ENCODE measurements at places on chromosomes 11 and 22.

DNA sequence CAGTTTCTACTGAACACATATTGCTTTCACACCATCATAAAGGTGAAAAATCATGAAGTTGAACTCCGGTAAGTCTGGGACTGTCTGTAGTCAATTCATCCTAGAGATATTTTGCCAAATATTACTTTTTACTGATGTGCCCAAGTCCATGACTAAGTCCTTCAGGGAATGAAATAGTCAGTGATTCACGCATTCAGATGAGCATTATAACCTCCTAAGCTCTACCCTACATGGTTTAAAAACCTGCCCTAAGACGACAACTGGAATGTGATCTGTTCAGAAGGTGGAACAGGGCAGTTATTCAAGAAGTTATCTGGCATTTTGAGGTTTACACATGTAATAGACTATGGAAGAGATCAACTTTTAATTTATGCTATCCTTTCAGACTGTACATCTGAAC, 125.6 kb downstream of the TRPC6 start:
- DNase-seq, result no peak

DNA sequence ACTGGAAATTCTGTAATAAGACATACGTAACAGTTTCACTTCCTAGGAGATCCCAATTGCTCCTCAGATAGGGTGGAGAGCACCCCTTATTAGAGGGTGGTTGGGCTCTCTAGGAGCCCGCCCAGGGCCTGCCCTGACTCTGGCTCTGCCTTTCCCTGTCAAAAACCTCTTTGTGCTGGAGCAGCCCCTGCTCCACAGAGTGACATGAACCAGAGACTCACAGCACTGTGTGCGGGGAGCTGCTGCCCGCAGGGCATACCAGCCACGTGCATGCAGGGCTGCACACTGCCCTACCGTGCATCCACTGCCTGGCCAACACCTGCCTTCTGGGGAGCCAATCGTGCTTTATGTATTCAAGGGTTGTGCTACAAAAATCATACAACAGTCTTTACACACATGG, 24.3 kb downstream of the KCNQ1OT1 start:
- no peak for DNase-seq

- no peak for DNase-seq
These were observed 53.2 kb upstream of the NECTIN1 start for GRCh38 chr11:119782006-119782738.

DNA sequence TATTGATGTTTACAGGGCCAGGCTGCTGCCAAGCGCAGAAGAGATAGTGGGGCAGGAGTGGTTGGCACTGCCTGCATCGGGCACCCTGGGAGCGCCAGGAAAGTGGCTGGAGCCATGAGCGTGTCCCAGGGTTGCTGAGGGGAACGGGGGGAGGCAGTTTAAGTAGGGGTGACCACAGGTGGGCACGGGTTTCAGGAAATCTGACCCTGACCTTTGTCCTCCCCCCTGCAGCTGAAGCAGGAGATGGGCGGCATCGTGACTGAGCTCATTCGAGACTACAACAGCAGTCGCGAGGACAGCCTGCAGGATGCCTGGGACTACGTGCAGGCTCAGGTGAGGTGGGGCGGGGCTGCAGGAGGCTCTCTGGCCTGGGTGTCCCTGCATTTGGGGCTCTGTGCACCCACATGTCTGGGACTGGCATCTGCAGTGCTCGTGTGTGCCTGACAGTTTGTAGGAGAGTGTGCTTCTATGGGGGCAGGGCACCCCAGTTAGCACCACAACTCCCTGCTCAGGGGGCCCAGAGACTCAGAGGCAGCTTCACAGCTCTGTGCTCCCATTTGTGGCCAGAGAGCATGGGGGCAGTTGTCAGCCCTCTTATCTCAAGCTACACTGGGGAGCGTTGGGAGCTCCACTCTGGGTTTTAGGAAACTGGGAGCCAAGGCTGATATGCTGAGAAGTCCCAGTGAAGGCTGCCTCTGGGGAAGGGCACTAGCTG, 49.7 kb downstream of the CD82 start:
- DNase-seq, result no peak

GRCh38 chr11:15580056-15580774, 465.5 kb downstream of the INSC start:
- no peak for DNase-seq

- DNase-seq, result no peak
These were observed 10.7 kb downstream of the DGCR8 start for GRCh38 chr22:20090730-20091240.

DNA sequence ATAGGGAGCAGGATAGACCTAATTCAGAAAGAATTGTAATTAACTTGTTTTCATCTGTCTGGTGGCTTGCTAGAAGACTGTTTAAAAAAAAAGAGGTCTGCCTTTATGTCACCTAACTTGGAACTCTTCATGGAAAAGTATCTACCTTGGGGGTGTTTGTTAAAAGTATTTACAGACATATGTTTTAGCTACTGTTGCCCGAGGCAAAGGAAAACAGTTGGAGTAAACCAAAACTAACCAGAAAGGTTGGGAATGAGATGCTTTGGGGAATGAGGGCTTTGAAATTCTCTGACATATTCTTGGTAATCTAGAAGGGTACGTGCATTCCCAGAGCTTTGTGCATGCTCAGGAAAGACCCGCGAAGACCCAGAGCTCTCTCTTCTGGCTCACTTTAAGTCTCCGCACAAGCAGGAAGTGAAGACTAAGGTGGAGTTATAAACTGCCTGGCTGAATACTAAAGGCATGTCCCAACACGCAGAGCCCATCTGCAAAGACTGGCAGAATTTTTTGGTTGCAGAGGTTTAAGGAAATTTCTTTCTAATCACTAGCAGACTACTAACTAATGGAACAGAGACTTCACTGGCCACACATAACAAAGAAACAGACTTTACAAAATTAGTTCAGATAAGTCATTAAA, 33.2 kb downstream of the HIKESHI start:
- no peak for DNase-seq

- DNase-seq, result no peak
These were observed 1183.6 kb downstream of the BRD1 start for GRCh38 chr22:48644108-48644507.

- no peak for DNase-seq
These were observed 1063.8 kb upstream of the CNTN5 start for GRCh38 chr11:97956904-97957303.

GRCh38 chr11:61335355-61335710, 2.3 kb downstream of the TKFC start:
- DNase-seq, result no peak

GRCh38 chr11:131912134-131912533, 541.7 kb downstream of the NTM start:
- no peak for DNase-seq

DNA sequence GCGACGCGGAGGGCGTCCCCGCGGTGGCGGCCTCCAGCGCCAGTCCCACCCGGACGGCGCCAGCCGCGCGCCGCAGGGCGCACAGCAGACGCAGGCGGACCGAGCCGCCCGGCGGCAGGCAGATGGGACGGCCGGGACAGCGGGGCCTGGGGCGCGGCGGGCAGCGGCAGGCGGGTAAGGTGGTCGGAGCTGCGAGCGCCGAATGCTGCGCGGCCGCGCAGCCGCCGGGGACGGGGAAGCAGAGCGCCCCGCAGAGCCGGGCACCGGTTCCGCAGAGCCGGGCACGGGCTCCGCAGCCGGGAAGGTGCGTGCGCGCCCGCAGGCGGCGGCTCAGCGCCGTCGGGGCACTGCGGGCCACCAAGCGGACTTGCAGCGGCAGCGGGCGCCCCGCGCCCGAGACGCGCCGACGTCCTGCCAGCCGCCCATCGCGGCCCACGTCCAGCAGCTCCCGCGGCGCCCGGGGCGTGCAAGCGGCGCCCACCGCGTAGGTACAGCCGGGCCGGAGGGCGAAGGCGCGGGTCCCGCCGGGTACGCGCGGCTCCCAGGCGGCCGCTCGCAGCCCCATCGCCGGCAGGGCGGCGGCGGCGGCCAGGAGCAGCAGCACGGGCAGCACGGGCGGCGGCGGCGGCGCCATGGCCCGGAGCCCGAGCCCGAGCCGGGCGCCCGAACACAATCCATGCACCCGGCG, 739 bp downstream of the CELSR1 start:
- no peak for DNase-seq
